SK-N-SH (cell line): ENCODE measurements at places on chromosomes 5 and 9. TPM values are rescaled to one million over a fixed set of nuclear protein-coding genes. Genes with fewer than 3 reads are reported as not detected.

The RNF180 gene
- 0.02 and 0.05 TPM in 2 replicates for polyA plus RNA-seq

GRCh38 chr5:101424530-101425175 lies 521.6 kb upstream of the ST8SIA4 start:
- no peak for DNase-seq

DNA sequence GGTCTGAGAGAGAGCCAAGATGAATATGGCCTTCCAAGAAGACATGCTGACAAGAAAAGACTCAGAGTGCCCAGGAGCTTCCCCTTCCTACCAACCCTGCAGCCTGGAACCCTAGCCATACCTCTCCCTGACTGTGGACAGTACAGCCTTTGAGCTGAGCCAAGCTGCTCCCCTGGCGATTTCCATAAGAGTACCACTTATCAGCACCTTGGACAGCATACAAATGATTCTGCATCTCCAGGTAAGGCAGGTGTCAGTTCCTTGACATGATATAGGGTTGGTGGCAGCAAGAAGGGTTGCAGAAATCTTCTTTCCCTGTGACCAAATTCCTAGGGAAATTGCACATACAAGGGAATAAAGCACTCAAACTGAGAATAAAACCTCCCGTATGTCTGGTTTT lies 58.3 kb downstream of the MFAP3 start:
- DNase-seq, result no peak

- DNase-seq, result no peak
Observed at GRCh38 chr9:78253285-78253684, 17.4 kb downstream of the CEP78 start.
